ENCODE measurements at places on chromosomes 1 and 21. TPM values are rescaled to one million over a fixed set of nuclear protein-coding genes. Genes with fewer than 3 reads are reported as not detected.

The CELA3B gene
- not detected for total RNA-seq

The CD34 gene
- not detected for total RNA-seq

The AQP10 gene
- not detected for total RNA-seq

GRCh38 chr21:33688353-33688752 is 46.1 kb downstream of the ITSN1 start:
- no peak for DNase-seq

GRCh38 chr1:26077524-26077923 is 10.1 kb upstream of the TRIM63 start:
- DNase-seq = no peak

DNA sequence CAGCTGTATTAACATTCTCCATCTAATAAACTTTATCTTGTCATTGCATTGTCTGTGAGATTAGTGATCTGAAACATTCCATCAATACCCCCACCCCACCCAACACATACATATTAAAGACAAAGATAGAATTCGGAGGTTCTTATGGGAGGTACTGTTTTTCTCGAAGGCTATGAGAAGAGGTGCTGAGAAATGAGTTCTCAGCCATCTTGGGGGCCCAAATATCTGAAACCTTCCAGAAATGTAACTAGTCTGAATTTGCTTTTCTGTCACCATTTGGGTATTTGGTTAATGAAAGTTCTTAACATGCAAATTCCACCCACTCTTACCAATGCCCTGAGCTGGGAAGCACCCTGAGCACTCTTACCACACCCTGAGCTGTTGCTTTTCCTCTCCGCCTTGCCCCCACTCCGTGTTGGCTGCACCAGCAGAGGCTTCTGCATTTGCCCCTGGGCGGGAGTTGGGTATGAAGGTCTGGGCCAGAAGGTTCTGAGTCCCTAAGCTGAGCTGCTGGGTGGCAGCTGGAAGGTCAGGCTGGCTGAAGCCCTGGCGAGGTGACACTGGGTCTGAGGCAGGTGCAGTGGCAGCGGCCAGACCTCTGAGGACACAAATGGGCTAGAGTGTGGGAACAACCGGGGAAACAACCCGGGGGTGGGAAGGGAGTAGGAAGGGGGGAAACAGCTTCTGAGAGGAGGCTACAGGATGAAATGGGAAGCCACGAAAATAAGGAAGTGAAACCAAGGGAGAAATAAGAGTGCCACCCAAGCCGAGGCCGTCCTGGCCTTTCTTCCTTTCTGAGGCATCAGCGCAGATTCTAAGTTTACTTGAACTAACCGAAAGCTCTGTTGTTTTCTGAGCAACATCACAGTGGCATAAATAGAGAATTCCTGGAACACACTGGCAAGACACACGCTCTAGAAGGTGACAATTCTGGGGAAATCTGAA is 26.3 kb upstream of the IER5 start:
- no peak for DNase-seq

DNA sequence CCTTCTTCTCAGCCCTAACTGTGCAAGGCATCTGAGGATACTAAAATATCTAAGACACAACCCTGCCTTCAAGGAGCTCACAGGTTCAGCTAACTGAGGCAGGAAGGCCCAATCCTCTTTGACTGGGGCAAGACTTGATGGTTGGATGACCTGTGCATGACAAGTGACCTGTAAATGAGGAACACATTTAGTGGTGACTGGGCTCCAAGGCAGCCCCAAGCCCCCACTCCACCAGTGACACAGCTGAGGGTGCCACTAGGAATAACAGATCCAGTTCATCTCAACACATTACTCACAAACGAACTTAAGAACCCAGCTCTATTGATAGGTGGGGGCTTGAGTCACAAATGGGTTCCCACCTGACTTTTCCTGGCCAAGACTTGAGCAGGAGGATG is 244.7 kb upstream of the IRF2BP2 start:
- DNase-seq = no peak

DNA sequence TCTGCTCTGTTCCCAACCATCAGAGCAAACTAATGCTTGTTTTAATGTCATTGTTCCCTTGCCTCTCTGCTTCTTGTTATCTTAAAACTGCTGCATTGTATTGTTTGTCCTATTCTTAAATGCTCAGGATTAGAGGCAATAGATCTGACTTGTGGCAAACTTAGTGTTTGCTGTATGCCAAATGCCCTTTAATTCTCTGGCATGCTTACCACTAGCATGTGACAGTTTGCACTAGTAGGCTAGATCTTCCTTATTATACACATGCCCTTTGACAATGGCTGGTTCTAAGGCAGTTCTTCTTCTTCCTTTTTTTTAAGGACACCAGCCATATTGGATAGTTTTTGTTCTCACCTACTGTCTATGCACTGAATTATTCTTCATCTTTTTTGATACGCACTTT is 30.1 kb downstream of the PALMD start:
- no peak for DNase-seq

- DNase-seq = no peak
Measured at GRCh38 chr1:55143684-55144083, 71.5 kb downstream of the USP24 start.

- no peak for DNase-seq
Measured at GRCh38 chr1:54795356-54795665, 5.8 kb downstream of the TTC22 start.

DNA sequence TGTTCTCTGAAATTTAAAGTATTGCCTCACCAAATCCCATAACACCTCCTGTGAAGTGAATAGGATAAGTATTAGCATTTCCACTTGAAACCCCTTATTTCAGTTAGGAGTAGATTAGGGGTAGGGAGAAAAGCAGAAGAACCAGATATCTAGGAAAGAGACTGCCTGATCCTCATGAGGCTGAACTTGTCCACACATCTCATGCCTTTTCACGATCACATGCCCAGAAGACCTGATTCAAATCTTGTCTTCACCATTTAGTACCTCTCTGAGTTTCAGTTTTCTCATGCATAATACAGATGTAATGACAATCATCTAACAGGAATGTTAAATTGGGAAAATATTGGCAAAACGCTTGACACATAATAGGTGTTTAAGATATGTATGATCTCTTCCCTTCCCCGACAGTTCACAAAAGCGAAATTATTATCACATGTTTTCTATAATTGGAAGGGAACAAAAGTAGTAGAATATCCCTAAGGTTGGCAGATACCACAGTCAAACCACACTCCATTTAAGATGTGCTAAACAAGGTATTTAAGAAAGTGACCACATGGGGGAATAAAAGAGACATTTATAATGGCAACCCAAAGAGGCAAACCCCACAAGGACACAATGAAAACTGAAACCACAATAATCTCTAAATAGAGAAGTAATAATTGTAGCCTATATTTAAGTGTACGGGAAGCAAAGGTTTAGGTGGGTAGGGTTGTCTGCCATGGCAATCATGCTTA is 25.2 kb downstream of the GFI1 start:
- no peak for DNase-seq

DNA sequence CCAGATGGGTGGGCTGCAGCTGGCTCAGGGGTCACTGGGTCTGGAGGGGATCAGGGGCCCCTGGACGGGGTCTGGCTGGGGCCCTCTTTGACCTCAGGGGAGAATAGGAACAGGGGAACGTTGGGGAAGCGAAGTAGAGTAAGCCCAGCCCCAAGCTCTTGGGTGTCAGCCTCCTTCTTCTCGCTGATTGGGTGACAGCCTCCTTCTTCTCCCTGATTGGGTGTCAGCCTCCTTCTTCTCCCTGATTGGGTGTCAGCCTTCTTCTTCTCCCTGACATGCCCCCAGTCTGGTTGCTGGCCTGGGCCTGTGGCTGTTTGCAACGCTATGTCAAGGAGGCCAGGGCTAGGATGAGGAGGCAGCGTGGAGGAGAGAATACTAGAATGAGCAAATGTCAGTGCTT is 76.7 kb upstream of the CASZ1 start:
- DNase-seq = no peak

Measured in NCI-H460 (cell line).